ENCODE measurements at places on chromosomes 4 and X.

DNA sequence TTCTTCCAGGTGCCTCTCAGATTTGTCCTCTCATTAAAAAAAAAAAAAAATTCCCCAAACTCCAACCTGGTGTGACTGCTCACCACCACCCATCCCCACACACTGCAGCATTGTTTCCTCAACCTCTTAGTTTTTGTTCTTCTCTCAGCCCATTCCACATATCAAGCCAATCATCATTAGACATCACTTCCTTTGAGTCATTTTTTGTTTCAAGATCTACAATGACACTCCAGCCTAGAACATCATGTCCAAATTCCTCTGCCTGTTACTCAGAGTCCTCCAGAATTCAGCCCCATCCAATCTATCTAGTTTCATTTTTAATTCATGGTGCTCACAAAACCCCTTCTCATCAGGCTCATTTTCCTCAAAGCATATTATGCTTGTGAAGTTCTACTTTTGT lies 262.5 kb upstream of the TEX13A start:
- no peak for DNase-seq

DNA sequence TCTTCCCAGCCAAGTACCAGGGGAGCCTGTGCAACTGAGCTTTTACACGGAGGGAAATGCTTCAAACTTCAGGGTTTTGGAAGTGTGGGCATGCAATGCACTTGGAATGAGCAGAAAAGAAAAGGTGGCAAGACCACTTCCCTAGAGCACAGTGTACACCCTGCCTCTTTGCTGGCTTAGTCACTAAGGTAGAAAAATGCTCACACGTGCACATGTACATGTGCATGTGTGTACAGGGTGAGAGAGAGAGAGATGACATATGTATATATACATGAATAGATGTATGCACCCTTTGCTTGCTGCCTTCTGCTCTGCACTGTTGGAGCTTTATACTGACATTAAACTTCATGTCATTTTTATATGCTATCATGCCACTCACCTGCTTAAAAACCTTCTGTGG lies 7.9 kb upstream of the KLF3 start:
- DNase-seq, result no peak

DNA sequence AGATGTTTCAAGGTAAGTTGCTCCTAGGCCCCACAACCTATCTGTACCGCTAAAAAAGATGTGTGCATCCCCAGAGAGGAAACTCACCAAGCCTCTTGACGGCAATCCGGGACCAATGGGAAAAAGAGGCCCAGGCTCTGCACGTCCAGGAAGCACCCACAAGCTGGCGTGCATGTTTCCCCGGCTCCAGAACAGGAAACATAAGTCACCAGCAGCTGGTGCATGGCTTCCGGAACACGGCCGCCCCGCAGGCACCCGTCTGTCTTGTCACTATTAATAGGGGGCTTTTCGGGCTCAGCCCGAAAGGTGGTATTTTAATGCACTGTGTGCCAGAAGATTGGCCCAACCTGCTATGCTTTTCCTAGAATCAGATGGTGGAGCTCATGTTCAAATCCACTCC lies 22.2 kb downstream of the CRMP1 start:
- DNase-seq, result no peak

- no peak for DNase-seq
These were observed 69.7 kb upstream of the MSANTD1 start for GRCh38 chr4:3179126-3179706.

DNA sequence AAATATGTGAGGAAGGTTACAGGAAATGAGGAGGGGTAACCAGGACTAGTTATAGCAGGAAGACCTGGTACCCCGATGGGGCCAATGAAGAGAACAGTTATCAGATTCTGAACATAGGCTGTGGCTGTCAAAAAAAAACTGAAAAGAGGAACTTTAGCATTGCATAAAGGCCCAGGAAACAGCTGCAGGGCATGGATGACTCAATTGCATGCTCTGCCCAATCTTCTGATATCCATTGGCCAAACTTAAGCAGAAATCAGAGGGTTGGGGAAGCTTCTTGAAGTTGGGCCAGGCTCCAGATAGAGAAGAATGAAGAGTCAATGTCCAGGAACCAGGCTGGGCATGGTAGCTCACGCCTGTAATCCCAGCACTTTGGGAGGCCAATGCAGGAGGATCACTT lies 1222.4 kb upstream of the PRKX start:
- peak; percentile 2 for DNase-seq

DNA sequence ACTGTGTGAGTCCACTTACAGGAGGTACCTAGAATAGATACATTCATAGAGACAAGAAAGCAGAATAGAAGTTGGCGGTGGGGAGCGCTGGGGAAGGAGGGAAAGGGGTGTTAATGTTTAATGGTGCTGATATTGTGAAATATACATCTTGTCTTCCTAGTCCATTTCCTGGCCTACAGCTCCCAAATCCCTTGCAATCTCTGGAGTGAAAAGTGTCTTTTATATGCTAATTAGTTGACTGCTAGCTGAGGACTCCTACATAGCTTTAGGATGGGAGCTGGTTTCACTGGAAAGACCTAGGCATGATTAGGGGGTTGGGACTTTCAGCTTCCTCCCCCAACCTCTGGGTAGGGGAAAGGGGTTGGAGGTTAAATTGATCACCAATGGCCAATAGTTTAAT lies 36.0 kb downstream of the FUNDC1 start:
- no peak for DNase-seq

DNA sequence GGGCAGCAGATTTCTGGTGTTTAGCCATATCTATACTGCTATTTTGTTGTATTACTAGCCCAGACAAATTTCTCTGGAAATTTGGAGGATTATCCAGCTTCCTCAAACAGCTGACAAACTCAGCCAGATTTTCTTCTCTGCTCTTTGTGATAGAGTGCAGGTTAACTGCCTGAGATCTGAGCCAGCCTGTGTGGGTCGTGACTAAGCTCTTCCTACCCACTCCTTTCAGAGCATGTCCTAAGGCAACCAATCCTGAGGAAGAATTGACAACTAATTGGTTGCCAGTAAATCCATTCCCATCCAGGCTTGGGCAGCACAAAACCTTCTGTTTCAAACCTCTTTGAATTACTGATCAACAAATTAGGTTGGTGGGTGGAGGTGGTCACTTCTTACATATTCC lies 2.5 kb upstream of the GABRA2 start:
- no peak for DNase-seq

GRCh38 chr4:54541426-54542118 lies 116.2 kb upstream of the KIT start:
- no peak for DNase-seq

DNA sequence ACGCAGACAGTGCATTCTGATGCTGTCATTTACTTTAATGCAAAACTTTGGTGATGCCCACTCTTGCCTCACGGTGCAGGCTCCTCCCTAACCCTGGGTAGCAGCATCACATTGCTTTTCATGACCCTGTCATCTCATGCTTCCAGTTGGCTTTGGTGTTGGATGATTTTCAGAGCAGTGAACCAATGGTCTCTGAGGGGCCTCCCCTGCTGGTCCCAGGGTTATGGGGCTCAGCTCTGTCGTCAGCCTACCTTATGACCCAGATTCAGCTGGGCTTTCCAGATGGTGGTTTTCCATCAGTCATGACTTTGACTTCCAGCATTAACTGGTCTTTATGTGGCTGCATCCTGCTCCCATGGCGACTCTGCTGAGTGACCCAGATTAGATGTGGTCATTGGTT lies 56.0 kb downstream of the NOP14 start:
- DNase-seq, result no peak

- no peak for DNase-seq
These were observed 4.0 kb downstream of the TMEM164 start for GRCh38 chrX:110006821-110007375.

DNA sequence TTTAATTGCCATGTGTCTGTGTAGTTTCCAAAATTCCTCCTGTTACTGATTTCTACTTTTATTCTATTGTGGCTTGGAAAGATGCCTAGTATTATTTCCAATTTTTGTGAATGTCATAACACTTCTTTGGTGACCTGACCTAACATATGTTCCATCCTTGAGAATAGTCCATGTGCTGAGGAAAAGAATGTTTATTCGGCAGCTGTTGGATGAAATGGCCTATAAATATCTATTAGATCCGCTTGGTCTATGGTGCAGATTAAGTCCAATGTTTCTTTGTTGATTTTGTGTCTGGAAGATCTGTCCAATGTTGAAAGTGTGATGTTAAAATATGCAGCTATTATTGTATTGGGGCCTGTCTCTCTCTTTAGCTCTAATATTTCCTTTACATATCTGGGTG lies 219.2 kb upstream of the HDX start:
- no peak for DNase-seq
